ENCODE measurements at places on chromosomes 1 and 21.

GRCh38 chr1:203065986-203066385 lies 19.8 kb downstream of the MYOG start:
- no peak for DNase-seq

- peak; percentile 65 for DNase-seq
Observed at GRCh38 chr1:93878501-93878888, 511 bp downstream of the DNTTIP2 start.

DNA sequence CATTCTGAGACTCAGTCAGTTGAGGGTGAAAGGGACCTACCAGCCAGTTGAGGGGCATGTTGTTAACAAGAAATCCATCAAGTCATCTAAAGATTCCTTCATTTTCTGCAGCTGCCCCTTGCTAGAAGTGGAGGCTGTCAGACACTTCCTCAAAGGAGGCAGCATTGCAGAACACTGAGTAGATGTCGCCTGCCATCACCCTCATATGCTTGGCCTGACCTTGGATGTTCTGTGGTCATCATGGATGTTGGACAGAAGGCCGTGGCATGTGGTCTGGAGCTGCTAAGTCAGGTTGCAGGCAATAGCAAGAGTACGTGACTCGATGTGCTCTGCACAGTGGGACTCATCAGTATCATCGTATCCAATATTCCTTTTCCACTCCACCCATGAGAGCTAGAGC lies 70.6 kb downstream of the GATAD2B start:
- DNase-seq: no peak

- DNase-seq: no peak
Observed at GRCh38 chr1:76281306-76281705, 206.8 kb downstream of the ST6GALNAC3 start.

- DNase-seq: no peak
Observed at GRCh38 chr1:231393668-231394067, 28.4 kb downstream of the EGLN1 start.

- DNase-seq: no peak
Observed at GRCh38 chr1:19324665-19324990, 12.5 kb downstream of the SLC66A1 start.

DNA sequence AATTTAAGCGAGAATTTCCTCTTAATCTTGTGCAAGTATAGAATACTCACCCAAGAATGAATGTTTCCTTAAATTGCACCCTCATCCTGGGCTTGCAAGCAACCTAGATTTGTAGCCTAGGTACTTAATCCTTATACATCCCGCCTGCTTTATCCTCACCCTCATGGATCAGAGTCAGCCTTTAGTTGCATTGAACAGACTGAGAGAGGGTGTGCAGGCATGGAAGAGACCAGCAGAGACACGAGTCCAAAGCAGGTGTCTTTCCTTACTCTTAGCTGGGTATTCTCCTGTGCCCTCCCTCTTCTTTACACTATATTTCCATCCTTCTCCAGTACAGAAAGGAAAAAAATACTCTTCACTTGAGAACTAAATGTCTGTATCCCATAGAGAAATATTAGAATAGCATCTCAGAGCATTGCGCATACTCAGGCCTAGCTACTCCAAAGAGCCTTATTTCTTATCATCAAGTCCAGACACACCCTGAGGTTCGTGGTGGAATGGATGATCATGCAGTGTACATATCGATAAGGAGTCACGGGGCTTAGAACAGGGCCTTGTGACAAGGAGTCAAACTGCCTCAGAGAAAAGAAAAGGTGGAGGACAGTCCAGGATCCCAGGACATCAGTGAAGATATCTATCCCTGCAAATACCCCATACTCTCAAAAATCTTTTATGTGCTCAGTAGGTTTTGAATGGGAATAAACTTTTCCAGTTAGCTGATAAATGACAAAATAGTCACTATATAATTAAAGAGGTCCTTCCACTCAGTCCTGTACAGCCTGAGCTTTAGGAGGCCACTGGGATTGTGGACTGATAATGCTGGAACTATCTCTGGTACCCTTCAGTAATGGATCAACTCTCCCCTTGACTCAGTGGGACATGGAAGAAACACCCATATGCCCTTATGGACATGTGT lies 297.9 kb downstream of the GRIK1 start:
- no peak for DNase-seq

GRCh38 chr1:225962440-225962975 lies 21.5 kb upstream of the LEFTY2 start:
- DNase-seq: peak; percentile 70

DNA sequence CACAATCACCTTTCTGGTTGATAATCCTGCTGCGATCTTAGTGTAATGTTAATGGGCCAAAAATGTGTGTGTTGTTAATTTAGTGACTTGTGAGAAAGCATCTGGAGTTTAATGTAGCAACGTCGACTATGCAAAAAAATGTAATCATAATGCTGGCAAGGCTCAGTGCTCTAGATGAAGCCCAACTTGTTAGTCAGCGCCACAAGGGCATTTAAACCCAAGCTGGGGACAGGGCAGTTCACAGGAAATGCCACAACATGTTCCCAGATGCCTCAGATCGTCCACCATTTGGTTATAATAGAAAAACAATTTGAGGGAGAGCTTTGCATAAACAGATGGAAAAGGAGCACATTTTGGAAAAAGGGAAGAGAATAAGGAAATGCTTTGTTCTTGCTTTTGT lies 585.4 kb upstream of the PLXNA2 start:
- DNase-seq: no peak

DNA sequence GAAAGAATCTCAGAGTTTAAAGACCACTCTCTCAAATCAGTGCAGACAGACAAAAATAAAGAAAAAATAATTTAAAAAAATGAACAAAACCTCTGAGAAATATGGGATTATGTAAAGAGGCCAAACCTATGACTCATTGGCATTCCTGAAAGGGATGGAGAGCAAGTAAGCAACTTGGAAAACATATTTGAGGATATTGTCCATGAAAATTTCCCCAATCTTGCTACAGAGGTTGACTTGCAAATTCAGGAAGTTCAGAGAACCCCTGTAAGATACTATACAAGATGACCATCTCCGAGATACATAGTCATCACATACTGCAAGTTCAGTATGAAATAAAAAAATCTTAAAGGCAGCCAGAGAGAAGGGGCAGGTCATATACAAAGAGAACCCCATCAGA lies 43.7 kb upstream of the IVNS1ABP start:
- DNase-seq: no peak

DNA sequence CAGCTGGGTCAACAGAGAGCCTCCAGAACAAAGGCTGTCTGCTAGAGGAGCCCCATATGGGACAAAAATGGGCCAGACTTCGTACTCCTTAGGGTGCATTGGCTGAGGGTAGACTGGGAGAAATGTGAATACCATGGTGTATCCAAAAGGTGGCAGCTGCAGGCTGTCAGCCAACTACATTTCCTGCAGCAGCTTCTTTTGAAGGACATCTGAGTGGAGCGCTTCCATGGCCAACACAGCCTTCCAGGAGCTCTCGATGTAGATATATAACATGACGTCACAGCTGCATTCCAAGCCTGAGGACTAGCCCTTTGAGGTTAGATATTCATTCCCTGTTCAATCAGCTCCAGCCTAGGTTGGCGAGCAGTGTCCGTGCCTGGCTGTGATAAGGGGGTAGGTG lies 107.7 kb downstream of the MAB21L3 start:
- DNase-seq: no peak

DNA sequence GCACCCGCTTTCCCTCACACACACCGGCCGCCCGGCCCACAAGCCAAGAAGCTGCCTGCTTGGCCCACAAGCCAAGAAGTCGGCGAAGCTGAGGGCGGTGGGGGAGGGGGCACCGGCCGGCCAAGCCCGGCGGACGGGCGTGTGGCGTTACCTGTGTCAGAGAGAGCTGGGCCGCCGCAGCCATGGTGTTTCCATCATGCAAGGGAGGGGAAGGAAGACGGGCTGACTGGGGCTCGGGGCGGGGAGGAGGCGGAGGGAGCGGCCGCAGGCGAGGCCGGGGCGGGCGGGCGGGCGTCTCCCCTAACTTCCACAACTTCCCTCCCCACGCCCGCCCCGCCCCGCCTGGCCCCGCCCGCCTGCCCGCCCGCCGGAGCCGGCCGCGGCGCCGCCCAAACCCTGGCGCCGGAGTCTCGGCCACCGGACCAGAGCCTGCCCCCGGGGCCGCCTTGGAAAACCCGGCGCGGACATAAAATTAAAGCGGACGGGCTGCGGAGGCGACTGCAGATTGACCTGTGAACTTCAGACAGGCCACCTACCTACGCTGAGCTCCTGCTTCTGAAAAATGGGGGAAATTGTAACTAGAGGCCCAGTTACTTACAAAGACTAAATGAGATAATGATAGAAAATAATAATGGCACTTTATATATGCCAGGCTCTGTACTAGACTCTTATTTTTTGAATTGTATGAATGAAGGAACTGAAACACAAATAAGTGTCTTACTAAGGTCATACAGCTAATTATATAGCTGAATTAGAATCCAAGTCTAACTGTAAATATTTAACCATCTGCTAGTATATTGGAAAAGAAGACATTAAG lies at the start of gene EPS15:
Gene EPS15, minus strand, starts transcription at position 219 of the 817 bp plus-strand sequence. Its CDS starts 35 bp downstream, at position 184.
- DNase-seq: peak; percentile 86

GRCh38 chr1:18666317-18666920 lies 35.8 kb downstream of the PAX7 start:
- DNase-seq: no peak

GRCh38 chr21:38355992-38356781 lies 99.4 kb downstream of the KCNJ15 start:
- peak; percentile 72 for DNase-seq

DNA sequence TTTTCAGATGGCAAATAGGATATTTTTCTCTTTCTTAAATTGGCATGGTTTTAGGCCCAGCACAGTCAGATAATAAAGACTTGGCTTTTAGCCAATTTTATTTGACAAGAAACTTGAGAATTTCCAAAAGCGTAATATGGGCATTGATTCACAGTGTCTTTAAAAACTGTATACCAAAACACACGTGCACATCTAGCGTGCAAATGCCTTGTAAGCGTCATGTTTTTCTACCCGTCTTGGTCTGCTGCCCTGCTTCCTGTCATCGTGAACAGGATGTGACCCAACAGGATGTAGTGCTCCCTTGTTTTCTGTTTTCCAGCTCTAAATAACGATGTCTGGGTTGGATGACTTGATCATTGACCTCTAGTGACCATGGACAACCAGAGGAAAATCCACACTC lies 24.7 kb upstream of the SLC44A3 start:
- no peak for DNase-seq

GRCh38 chr1:232992227-232992626 lies 41.8 kb downstream of the NTPCR start:
- no peak for DNase-seq

GRCh38 chr21:46243960-46244361 lies 15.4 kb upstream of the LSS start:
- no peak for DNase-seq

DNA sequence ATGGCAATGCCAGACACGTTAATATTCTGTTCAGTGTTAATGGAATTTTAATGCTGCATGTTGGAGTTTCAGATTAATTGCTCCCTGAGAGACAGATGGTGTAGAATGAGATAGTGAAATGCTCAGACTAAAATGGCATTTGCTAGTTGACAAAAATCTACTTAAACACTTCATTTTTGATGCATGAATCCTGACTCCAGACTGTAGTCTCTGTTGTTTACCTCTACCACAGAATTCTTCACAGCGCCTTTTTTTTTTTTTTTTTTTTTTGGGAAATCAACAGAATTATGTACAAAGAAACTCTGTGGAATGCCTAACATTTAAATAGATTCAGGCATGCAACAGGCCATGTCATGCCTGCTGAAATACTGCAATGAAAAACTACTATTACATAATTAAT lies 111.3 kb downstream of the PLPPR5 start:
- no peak for DNase-seq

- DNase-seq: no peak
Observed at GRCh38 chr1:14467112-14467511, 131.4 kb upstream of the KAZN start.

DNA sequence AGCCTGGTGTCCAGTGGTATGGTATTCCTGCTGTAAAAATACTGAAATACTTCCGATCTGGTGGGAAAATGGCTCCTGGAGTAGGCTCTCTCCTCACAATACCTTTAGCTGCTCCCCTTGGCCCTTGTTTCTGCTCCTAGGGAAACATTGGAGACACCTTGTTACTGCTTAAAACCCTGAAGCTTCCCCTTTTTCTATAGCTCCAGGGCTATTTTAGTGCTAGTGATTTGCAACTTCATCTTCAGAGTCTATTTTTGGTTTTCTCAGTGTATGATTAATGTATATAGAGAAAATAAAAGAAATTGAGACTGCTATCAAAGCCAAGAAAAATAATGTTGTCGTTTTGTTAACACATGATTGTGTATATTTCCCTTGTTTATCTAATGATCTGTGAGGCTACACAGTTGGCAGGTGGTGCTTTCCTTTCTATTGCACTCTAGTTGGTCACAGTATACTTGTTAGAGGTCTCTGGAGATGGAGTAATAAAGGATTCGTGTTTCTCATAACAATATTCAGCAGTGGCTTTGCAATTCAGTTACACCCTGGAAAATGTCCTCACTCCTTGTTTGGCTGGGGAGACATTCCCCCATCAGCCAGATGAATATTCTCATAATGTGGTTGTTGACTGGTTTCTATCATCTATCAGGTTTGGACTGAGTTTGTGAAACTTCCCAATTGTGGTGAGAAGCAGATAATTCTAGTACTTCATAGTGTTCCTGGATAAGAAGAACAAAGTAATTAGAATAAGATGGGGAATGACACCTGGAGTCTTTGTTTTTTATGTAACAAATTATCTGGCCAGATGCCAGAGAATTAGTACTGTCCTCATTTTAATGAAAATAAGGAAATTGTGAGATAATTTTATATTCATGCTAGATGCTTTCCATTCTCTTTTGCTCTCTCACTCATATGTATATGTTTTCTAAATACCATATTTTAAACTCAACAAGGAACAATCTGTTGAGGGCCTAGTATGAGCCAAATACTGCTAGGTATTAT lies 44.8 kb upstream of the CACYBP start:
- DNase-seq: no peak

- DNase-seq: peak; percentile 74
Observed at GRCh38 chr1:9715536-9716226, 64.2 kb downstream of the PIK3CD start.

- no peak for DNase-seq
Observed at GRCh38 chr1:5913078-5913845, 79.0 kb downstream of the NPHP4 start.

DNA sequence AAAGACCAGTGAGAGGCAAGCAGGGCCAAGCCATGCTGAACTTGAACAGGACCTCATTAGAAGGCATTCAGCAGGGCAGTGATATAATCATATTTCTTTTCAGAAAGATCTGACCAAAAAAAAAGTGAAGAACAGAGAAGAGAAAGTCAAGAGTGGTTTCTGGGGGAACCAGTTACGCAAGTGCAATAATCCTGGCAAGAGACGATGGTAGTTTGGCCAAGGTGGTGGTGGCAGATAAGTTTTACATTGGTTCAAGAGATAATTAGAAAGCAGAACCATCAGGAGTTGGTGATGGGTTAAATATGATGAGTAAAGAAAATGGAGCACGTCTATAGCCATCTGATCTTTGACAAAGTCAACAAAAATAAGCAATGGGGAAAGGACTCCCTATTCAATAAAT lies 54.3 kb downstream of the ZSWIM5 start:
- no peak for DNase-seq

- DNase-seq: no peak
Observed at GRCh38 chr21:41640748-41641509, 125.9 kb downstream of the RIPK4 start.

GRCh38 chr1:109814223-109814622 lies 50.5 kb upstream of the EPS8L3 start:
- DNase-seq: no peak

- no peak for DNase-seq
Observed at GRCh38 chr1:66397192-66397591, 136.8 kb upstream of the SGIP1 start.

GRCh38 chr21:41451753-41452676 lies 26.0 kb downstream of the MX1 start:
- no peak for DNase-seq

- DNase-seq: peak; percentile 87
Observed at GRCh38 chr1:1019122-1019999, 559 bp upstream of the AGRN start.

- no peak for DNase-seq
Observed at GRCh38 chr1:41626146-41626545, 141.7 kb upstream of the EDN2 start.
